CD4-positive, alpha-beta T cell treated with Interleukin-21 for 1 hour (primary cell): ENCODE measurements at places on chromosomes 3 and 15.

DNA sequence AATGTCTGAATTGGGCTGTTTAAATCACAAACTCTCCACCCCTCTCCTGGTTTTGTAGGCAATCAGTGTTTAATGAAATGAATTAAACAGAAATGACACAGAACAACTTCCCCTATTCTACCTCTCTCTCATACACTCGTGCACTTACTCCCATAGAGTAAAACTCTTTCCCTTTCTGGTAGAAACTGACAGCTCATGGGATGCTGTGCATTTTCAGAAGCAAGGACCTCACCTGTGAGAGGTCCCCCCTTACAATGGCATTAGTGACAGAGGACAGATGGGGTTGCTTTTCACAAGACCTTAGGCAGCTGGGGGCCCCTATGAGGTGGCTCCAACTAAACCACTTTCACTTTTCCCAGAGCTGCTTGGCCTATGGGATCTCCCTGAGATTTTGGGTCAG is 31.9 kb downstream of the PARP16 start:
- DNase-seq: no peak

- no peak for DNase-seq
Measured at GRCh38 chr3:136731274-136731884, 20.8 kb downstream of the STAG1 start.

- DNase-seq: no peak
Measured at GRCh38 chr3:15602146-15602536, 596 bp downstream of the BTD start.

DNA sequence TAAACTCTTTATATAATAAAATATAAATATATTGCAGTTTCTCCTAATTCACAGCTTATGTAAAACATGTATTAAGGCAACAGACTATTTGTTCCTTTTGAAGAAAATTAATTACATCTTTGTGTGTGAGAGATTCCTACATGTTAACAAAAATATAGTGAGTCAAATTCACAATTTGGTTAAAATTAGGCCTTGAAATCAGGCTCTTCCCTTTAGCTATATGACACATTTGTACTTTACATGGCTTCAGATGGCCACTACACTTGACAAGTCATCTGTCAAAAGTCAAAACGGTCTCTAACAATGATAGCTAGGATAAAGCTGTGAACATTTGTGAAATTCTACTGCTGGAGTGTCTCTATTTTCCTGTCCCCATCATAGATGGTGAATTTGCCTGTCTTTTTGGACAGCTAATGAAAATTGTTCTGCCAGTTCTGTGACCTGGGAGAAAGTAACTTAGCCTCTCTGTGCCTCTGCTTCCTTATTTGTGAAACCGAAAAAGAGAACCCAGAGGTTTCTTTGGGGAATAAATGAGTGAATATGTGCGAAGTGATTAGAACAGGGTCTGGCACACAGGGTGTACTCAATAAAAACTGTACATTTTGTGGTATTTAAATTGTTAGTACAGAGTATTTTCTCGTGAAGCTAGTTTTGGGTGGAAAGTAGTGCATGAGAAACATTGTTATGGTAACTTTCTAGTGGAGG is 23.6 kb downstream of the TM4SF4 start:
- DNase-seq: no peak

GRCh38 chr3:168581771-168582225 is 486.1 kb upstream of the GOLIM4 start:
- DNase-seq: no peak

DNA sequence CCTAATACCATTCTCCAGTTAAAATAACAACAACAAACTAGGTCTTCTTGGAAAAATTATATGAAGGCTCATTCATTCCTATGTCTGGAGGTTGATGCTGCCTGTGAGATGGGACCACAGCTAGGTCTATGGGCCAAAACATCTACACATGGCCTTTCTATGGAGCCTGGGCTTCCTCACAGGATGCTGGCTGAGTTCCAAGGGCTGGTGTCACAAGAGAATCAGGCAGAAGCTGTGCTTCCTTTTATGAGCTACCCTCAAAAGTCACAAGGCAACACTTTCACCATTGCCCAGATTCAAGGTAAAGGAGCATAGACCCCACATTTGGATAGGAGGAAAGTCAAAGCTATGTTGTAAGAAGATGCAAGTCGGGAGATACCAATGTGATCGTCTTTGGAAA is 4.6 kb upstream of the RTP2 start:
- no peak for DNase-seq

DNA sequence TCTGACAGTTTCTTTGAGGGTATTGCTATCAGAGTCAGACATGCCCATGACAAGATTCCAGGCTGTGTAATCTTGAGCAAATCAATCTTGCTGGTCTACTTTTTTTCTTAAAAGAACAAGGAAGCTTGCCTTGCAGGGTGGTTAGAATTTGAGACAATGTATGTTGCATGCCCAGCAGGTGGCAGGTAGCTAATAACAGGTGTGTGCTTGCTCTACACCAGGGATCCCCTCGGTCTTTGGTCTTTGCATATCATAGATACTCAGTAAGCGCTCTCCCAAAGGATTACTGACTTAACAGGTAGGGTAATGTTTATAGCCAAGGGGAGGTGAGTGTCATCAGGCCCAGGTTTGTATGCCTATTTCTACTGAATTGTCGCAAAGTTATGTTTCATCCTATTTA is 37.3 kb downstream of the CACNA1D start:
- DNase-seq: no peak

DNA sequence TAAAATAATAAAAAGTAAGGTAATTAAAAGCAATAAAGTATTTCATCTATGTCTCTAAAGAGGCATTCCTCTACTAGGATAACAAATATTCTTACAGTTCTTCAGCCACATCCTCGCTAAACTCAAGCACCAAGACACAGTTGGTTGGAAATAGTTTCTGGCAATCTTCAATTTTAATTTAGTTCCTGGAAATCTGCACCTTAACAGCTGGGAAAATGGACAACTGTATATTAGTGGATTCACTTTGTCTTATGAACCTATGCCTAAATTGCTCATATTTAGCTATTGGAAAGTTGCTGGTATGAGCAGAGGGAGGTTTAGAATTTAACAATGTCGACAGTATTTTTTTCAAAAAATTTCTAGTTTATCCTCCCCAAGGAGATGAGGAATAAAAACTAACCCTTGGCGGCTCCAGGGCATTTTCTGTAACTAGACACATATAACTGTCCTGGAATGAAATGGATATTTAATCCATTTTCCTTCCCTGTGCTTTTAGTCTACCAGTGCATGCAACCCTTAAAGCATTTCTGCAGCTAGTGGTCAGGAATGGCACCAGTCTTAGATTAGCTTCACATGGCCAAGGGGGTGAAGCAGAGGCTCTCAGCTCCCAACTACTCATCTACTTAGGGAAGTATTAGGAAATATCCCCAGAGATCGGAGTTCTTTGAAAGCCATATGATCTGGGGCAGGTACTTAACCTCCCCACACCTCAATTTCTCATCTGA is 290.0 kb upstream of the THBS1 start:
- DNase-seq: no peak

DNA sequence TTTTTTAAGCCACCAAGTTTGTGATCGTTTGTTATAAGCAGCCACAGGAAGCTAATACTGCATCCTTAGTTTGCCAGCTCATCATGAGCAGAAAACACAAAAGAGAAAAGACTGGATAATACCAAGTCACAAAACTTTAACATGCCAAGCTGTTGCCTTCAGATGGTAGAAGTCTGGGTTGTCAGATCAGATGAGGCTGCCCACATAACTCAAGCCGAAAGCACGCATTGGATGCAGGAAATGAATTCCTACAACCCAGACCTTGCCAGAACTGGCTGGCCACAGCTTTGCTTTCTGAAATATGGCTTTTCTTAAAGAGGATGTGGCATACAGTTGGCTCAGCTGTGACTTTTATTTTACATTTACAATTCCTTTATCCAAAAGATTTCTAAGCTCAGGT is 118.3 kb upstream of the NEO1 start:
- DNase-seq: no peak

GRCh38 chr3:64773137-64773536 is 85.3 kb upstream of the ADAMTS9 start:
- no peak for DNase-seq

- DNase-seq: no peak
Measured at GRCh38 chr15:39680868-39681267, 100.0 kb downstream of the THBS1 start.

DNA sequence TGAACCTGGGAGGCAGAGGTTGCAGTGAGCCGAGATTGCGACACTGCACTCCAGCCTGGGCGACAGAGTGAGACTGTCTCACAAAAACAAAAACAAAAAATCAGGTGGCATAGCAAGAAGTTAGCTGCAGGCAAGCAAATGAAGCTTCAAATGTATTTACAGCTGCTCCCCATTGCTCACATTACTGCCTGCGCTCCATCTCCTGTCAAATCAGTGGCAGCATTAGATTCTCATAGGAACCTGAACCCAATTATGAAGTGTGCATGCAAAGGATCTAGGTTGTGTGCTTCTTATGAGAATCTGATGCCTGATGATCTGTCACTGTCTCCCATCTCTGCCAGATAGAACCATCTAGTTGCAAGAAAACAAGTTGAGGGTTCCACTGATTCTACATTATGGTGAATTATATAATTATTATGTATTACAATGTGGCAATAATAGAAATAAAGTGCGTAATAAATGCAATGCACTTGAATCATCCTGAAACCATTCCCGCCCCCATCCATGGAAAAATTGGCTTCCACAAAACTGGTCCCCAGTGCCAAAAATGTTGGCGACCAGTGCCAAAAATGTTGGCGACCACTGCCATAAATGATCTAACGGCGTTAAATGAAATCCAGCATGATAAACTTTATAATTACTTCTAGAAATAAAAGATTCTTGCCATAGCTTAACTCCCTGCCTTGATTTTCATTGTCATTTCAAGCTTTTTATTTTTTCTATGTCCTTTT is 616.7 kb upstream of the NAALADL2 start:
- DNase-seq: no peak

GRCh38 chr3:38266810-38267209 is 1.2 kb downstream of the SLC22A13 start:
- DNase-seq: no peak

DNA sequence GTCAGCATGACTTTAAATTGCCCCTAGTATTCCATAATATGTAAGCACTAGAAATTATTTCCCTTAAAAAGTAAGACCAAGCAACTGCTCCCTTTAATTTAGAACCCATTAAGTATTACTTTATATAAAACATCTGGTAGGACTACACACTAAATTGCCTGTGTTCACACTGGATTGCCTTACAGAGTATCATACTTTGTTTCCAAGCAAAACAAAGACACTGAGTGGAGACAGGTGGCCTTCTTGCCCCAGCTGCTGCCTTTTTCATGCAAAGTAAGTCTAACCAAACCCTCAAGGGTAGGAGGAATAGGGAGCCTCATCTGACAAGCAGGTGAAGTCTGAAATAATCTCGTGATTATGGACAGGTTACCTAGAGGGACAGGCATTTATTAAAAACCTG is 87.3 kb downstream of the PEX5L start:
- DNase-seq: no peak

DNA sequence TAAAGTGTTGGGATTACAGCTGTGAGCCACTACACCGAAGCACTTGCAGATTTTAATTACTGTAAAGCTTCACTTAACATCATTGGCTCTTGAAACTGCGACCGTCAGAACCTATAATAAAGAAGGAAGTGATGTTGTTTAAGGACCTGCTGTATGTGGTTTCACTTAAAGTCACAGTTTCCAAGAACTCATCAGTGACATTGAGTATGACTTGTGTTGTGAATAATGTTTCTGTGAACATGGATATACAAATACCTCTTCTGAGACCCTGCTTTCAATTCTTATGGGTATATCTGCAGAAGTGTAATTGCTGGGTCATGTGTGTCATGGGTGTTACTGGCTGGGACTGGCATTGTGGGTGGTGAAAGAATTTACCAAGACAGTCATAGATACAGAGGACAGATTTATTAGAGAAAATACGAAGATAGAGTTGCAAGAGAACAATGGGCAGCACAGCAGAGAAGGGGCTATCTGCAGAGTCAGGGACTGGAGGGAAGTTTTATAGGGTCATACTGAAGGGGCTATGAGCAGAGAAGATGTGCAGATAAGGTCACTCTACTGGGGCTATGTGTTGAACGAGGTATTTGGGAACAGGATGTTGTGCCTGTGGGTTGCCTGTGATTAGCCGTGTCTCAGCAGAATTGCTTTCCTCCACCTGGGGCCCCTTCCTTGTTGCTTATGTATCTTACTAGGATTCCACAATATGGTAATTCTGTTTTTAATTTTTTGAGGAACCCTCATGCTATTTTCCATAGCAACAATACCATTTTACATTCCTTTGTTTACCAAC is 4.5 kb downstream of the NDUFB5 start:
- peak; percentile 48 for DNase-seq

- no peak for DNase-seq
Measured at GRCh38 chr15:80615783-80616391, 79.2 kb upstream of the ABHD17C start.

DNA sequence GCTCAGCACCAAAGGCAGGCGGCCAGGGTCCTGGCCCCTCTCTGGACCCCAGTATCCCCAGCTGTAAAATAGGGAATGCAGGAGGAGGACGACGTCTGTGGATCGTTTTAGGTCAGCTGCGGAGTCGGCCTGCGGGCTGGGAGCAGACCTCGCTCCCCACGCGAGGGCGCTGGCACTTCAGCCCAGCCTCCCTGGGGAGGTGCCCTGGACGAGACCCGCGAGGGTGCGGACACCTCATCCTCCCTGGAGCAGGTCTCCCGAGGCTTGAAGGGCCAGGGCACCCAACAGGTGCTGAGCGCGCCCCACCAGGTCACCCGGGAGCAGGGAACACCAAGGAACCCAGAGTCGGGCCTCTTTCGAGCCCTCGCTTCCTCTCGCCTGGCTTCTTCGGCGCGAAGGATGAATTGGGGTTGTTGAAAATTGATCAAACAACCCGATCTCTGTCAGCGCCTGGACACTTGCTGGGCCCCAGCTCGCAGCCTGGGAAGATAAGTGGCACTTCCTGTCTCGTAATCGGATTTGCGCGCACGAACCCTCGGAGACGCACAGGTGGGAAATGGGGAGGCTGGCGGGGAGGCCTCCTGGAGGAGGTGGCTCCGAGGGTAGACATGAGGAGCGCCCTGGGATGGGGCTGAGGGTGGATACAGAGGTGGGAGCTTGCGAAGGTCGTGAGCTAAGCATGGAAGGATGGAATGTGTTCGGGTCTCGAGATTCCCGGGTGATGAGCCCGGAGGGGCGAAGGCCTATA is 588 bp upstream of the VIPR1 start:
- peak; percentile 66 for DNase-seq

DNA sequence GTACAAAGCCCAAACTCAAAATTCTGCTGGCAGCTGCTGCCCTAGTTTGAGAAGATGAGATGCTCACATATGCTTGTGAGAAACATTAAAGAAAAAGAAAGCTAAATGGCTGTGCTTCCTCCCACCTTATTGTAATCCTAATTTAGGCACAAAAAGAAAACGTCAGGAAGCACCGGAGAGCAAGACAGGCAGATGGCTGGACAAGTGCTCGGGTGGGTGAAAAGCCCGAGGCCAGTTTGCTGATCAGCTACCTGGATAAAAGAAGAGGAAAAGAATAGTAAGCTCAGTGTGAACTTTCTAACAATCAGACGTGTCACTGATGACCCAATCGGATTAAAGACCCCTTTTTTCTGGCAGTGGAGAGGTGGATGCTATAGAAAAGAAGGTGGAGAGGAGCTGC is 368.0 kb upstream of the ATP10A start:
- no peak for DNase-seq
